Cortex of kidney (tissue), 1 donor: ENCODE measurements at places on chromosomes 13 and 19.

- no peak for DNase-seq
Measured at GRCh38 chr13:83825676-83826075, 56.6 kb downstream of the SLITRK1 start.

DNA sequence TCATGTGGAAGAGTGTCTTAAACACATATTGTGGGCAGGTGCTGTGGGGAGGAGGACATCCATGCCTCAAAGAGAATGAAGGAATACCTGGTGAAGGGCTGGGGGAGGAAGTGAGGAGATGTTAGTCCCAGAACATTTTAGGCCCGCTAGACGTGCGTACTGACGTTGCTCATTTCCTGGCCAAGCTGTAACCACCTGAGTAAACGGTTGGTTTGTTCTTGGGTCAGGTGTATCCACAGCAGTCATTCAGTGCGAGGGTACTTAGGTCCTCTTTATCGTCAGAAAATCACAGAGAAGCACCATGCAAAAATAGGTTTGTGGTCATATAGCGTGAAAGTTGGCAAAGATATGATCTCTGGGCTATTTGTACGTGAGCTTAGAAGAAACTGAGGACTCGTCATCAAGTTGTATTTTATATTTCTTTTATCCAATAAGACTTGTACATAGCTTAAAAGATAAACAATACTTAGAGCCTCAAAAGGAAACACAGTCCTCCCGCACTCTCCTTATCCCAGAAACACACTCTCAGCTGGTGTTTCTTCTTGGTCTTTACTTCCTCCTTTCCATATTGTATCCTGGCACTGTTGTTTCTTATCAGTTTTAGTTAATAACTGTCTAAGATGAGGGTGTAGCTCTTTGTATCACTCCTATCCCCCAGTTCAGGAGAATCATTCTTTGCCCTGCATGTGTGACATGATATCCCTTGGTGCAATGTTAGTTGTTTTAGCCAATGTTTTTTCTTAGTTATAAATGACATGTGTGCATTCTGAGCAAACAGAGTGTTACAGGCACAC lies 52.0 kb downstream of the ARHGEF7 start:
- DNase-seq: no peak

- DNase-seq: no peak
Measured at GRCh38 chr19:13990085-13990484, 16.0 kb downstream of the RFX1 start.

GRCh38 chr13:92390217-92390616 lies 836.4 kb upstream of the GPC6 start:
- DNase-seq: no peak

- no peak for DNase-seq
Measured at GRCh38 chr19:32646556-32646955, 28.4 kb downstream of the ANKRD27 start.

DNA sequence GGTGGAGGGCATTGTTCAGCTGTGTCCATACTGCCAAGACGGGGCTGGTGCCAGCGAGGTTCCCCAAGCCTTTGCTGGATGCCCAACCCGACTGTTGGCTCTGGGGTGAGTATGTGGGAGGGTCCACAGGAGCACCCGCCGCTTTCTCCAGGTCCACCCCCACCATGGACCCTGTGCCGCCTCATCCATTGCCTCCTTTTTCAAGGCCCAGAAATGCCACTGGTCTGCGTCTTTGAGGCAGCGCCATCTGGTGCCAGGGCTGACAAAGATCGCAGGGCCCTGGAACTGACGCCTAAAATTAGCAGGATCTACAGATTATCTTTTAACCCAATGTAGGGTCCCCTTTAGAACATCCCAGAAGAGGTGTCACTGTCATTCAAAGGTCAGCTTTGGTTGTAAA lies 34.6 kb downstream of the NFIX start:
- DNase-seq: no peak

DNA sequence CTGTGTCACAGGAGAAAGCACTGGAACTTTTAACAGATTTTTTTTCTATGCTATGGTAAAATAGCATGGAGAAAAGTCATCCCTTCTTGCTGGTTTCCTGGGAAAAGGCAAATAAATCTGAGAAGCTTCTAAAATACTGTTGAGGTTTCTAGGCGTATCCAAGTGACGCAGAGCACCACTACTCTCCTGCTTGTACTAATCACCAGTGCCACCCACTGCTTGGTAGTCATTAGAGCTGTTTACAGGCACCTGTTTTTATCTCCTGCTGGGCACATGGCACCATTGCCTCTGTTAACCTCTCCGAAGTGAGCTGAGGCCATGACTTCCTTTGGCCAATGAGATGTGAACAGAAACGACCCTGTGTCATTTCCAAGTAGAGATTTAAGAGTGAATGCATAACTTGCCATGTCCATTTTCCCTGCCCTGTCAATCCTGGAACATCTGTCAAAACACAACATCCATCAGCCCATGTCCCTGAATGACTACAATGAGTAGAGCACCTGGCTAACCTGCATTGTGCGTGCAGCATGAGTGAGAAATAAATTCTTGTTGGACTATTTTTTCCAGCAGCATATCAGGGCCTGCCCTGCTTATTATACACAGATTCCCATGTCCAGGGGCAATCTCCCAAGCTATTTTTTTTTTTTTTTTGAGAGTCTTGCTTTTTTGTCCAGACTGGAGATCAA lies 17.3 kb upstream of the OXGR1 start:
- DNase-seq: no peak

GRCh38 chr13:48000559-48001113 lies 437 bp downstream of the SUCLA2 start:
- DNase-seq: no peak

DNA sequence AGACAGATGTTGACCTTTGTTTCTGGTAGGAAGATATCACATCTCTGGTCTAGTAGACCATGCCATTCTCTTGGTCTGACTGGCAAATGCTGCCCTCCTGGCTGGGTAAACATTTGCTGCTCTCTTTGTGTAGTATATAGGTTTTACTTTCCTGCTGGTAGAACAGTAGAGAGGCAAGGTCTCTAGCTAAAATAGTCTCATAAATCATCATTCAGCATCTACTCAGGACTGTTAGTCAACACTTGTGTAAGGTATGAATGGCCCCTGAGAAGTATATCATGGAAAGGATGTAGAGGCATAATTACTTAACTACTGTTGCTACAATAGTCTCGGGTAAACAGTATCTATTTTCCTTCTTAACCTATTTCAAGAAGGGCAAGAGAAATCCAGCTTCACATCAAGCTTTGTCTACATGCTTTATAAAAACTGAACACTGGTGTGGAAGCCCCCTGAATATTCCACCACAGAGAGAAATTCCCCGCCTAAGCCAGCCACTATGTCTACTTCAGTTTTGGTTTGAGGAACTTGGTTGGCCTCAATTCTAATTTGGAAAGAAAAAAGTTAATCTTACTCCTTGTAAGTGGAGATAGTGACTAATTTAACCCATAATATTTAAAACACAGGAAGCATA lies 18.4 kb upstream of the MYCBP2 start:
- DNase-seq: no peak
